Left colon (tissue), 2 donors: ENCODE measurements at places on chromosomes 11 and 22. TPM values are rescaled to one million over a fixed set of nuclear protein-coding genes. Genes with fewer than 3 reads are reported as not detected.

The MRGPRD gene
- total RNA-seq = not detected

The MOV10L1 gene
- 0.70 TPM for total RNA-seq

GRCh38 chr22:47613606-47614350 is 851.3 kb downstream of the TBC1D22A start:
- no peak for DNase-seq

DNA sequence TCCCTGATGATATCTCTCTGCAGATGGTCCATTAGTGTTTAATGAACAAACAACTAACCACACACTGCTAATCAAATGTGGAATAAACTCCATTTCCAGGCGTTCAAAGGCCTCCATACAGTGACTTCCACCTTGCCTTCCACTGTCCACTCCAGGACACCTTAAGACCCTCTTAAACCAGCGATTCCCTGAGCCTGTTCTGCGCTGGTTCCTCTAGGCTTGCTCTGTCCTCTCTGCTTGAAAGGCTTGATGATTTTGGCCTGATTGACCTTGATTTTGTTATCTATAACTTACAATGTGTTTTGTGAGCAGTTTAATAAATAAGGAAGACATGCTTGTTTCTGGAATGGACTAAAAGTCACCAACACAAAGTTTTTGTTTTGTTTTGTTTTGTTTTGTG is 12.0 kb downstream of the OVCH2 start:
- DNase-seq = no peak

DNA sequence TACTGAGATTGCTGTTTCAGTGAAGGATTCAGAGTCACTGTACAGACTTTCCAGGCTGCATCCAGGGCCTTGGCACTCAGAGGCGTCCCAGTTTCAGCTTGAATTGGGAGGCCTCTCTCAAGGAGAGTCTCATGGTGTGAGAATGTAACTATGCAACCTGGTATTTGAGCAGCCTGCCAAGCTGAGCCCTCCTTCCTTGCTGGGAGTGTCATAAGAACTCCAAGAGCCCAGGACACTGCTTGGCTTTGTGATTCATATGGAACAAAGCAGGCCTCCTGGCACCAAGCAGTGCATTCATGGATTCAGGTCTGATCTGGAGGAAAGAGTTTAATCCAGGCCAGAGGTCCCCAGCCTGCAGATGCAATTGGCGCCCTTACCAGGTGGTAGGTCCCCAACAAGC is 171.7 kb downstream of the DBX1 start:
- DNase-seq = no peak

DNA sequence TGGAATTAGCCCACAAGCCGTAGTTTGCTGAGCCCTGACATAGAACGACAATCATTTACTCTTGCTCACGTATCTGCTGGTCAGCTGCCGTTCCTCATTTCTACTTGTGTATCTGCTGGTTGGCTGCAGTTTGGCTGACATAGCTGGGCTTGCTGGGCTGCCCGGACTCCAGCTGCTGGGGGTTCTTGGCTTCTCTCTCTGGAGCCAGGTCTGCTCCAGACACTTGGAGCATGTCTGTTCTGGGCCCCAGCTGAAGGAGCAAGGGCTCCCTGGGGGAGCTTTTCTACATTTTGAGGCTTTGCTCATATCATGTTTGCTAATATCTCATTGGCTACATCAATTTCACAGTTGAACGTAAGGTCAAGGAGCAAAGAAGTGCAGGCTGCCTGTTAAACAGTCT is 47.3 kb downstream of the PRDM11 start:
- DNase-seq = no peak

- no peak for DNase-seq
Measured at GRCh38 chr22:28541137-28541536, 138.5 kb downstream of the TTC28 start.

- no peak for DNase-seq
Measured at GRCh38 chr11:66112041-66112491, 42.0 kb downstream of the PACS1 start.

DNA sequence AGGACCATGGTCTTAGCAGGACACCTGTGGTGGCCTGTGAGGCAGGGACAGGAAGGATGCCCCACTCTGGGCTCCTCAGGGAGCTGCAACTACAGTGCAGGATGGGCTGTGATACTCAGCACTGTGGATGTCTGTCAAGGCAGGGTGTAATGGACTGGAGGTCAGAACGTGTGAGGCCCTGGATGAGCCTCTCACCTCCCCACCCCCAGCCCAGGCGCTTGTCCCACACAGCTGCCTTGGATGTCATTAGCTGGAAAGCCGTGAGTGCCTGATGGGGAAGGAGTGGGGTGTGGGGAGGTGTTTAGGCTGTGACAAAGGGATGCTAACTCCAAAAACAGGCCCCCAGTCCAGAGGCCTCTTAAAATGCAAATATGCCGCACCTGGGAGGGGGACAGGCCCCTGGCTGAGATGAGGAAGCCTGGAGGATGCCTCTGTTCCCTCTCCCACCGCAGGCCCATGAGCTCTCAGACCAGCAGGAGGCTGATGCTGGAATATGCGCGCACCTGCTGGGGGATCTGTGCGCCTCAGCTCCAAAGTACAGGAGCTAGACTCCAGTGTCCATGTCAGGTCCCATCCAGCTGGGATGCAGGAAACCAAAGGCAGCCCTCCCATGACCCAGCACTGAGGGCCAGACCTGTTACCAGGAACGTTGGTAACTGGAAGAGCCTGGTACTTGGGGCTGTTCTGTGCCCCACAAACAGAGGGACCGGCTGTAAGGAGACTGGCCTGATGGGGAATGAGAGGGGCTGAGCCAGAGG is 25.1 kb downstream of the RSPH14 start:
- no peak for DNase-seq

The MUC6 gene
- total RNA-seq = not detected
